NCI-H1417 (cell line): ENCODE measurements at places on chromosomes 16 and 17.
A peak's percentile ranks its signal among the peaks of the same experiment; 100 is the strongest.

DNA sequence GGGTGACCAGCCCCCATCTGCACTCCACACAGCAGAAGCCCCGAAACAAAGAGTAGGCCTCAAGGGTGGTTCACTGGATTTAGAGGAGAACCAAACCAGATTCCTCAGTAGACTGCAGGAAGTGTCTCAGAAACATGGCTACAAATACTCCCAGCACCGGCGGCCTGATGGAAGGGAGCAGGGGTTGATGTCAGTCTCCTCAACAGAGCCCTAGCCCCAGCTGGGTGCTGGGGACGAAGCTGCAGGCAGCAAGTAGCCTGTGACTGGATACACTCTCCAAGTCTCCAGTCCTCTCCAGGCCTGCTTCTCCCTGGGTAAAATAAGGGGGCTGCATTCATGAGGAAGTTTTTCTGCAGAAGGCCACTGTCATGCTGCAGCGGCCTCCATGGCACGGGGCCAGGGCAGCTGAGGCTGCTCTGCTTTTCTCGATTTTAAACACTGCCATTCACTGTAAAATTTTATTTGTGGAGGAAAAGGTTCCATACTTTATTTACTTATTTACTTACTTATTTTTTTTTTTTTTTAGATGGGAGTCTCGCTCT, 36.7 kb upstream of the SREBF1 start:
- DNase-seq = no peak

DNA sequence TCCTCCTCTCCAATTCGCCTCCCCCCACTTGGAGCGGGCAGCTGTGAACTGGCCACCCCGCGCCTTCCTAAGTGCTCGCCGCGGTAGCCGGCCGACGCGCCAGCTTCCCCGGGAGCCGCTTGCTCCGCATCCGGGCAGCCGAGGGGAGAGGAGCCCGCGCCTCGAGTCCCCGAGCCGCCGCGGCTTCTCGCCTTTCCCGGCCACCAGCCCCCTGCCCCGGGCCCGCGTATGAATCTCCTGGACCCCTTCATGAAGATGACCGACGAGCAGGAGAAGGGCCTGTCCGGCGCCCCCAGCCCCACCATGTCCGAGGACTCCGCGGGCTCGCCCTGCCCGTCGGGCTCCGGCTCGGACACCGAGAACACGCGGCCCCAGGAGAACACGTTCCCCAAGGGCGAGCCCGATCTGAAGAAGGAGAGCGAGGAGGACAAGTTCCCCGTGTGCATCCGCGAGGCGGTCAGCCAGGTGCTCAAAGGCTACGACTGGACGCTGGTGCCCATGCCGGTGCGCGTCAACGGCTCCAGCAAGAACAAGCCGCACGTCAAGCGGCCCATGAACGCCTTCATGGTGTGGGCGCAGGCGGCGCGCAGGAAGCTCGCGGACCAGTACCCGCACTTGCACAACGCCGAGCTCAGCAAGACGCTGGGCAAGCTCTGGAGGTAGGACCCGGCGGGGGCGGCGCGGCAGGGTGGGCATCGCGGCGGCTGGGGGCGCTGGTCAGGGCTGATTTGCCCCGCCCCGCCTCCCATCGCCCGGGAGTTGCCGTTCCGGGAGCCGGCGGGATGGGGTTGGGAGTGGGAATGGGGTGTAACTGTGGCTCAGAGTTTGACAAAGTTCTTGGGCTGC, 567 bp downstream of the SOX9 start:
- DNase-seq = peak; percentile 85

GRCh38 chr16:70692130-70692872, 6.4 kb upstream of the MTSS2 start:
- DNase-seq = no peak

DNA sequence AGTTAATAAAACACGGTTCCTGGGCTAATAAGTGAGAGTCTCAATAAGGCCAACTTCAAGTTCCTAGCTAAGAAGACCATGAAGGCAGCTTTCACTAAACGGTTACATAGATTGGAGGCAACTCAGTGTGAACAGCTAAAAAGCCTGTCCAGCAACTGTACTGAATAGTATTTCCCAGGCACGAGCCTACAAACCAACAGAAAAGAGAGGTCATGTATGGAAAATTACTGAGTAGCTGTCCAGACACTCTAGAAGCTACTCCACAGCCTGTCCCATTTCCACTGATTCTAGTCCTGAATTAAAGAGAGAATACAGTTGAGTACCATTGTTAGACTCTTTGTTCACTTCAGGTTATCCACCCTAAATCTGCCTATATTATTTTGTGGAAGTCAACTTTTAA, 36.5 kb upstream of the C17orf78 start:
- DNase-seq = no peak

- DNase-seq = peak; percentile 85
Measured at GRCh38 chr16:58495521-58496331, 4.2 kb upstream of the NDRG4 start.

DNA sequence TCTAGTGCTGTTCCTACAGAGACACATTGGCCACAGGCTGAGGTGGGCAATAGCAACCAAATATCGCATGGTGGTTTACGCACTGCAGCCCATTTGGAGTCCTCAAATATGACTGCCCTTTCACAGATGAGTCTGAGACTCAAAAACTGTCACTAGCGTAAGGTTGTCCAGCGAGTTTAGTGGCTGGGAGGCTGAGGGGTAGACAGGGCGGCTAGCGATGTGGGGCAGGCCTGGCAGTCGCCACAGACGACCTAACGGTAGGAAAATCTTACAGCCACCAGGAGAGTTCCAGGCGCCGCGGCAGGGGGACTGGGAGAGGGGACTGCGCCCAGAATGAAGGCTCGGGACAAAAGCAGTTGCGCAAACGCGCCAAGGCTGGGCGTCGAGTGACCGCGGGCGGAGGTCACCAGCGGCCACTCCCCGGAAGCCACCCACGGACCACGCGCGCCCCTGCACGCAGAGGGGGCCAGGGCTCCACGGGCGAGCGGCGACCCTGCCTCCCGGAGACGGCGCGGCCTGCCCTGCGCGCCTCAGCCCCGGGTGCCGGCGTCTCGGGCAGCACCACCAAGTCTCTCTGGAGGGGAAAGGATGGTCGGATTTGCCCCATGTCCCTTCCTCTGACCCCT, 699 bp upstream of the MAP1LC3B start:
- DNase-seq = no peak

GRCh38 chr16:22262460-22262859, 34.7 kb upstream of the POLR3E start:
- no peak for DNase-seq

- DNase-seq = no peak
Measured at GRCh38 chr17:32763855-32764439, 113.0 kb downstream of the MYO1D start.

GRCh38 chr16:77833921-77834634, 45.7 kb downstream of the VAT1L start:
- no peak for DNase-seq

- no peak for DNase-seq
Measured at GRCh38 chr16:19468300-19468699, 50.6 kb downstream of the TMC5 start.

DNA sequence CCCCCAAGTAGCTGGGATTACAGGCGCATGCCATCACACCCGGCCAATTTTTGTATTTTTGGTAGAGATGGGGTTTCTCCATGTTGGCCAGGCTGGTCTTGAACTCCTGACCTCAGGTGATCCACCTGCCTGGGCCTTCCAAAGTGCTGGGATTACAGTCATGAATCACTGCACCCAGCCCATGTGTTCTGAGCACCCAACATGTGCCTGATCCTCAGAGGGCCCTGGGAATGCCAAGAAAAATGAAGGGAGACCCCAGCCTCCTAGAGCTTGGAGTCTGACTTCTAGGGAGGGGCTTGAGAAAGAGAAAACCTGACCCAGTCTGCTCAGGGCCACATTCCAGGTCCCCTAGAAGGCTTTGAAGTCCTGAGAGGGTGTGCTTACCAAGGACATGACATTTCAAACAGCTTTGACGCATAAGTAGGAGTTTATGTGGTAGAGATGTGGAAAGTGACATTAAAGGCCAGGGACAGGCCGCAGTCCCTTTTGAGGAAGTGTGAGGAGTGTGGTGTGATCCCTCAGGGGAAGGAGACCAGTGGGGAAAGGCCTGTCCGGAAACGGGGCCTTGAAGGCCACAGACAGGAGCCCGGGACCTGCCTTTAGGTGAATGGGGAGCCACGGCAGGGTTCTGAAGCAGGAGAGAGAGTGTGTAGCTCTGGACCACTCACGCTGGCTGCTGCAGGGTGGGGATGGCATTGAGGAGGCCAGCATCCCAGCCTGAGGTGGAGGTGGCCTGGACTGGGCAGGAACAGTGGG, 1.1 kb upstream of the CCL22 start:
- DNase-seq = no peak

DNA sequence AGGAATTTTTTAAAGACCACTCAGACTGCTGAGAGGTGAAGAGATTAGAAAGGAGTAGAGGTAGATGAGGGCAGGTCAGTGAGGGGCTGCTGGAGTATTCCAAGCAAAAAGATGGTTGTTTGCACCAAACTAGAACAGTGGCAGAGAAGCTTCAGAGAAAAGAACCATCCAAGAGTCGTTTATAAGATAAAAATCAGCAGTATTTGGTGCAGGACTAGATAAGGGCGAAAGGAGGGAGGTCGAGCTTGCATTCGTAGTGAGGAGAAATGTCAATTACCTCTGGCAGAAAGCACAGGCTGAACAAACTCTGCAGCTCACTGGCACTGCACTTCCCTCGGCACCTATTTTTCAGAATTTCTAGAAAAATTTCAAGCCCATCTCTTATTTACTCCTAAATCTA, 9.6 kb downstream of the TEX2 start:
- DNase-seq = no peak

DNA sequence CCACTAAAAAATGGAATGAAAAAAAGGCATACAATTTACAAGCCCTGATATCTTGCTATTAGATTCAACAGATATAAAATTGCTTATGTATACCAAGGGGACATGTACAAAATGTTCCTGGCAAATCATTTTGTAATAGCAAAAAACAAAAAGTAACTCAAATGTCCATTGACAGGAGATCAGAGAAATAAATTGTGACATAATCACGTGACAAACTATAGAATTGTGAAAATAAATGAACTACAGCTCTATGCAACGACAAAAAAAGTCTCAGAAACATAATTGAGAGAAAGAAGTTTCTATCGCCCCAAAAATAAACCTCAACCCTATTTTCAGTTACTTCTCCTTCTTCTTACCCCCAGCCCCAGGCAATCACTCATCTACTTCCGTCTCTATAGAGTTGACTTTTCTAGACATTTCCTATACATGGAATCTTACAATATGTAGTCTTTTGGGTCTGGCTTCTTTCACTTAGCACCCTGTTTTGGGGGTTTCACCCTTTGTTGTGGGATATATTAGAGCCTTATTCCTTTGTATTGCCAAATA, 12.1 kb upstream of the ACE start:
- no peak for DNase-seq

DNA sequence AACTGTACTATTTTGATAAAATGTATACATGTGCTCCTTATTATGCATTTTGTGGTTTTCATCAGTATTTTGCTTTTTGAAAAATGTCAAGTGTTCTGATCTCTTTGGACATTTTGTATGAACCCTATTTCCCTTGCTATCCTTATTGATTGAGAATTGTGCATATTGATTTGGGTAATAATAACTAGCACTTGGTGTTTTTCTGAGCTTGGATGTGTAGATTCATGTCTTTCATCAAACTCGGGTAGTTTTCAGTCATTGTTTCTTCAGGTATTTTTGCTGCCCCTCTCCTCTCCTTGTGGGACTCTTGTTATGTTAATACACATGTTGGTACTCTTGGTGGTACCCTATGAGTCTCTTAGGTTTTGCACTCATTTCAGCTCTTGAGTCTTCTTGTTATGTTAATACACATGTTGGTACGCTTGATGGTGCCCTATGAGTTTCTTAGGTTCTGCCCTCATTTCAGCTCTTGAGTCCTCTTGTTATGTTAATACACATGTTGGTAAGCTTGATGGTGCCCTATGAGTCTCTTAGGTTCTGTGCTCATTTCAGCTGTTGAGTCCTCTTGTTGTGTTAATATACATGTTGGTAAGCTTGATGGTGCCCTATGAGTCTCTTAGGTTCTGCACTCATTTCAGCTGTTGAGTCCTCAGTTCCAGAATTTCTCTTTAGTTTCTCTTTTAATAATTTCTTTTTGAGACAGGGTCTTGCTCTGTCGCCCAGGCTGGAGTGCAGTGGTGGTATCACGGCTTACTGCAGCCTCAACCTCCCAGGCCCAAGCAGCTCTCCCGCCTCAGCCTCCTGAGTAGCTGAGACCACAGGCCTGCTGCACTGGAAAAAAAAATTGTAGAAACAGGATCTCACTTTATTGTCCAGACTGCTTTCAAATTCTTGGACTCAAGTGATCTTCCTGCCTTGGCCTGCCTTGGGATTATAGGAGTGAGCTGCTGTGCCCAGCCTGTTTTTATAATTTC, 19.3 kb downstream of the ZNF750 start:
- no peak for DNase-seq

DNA sequence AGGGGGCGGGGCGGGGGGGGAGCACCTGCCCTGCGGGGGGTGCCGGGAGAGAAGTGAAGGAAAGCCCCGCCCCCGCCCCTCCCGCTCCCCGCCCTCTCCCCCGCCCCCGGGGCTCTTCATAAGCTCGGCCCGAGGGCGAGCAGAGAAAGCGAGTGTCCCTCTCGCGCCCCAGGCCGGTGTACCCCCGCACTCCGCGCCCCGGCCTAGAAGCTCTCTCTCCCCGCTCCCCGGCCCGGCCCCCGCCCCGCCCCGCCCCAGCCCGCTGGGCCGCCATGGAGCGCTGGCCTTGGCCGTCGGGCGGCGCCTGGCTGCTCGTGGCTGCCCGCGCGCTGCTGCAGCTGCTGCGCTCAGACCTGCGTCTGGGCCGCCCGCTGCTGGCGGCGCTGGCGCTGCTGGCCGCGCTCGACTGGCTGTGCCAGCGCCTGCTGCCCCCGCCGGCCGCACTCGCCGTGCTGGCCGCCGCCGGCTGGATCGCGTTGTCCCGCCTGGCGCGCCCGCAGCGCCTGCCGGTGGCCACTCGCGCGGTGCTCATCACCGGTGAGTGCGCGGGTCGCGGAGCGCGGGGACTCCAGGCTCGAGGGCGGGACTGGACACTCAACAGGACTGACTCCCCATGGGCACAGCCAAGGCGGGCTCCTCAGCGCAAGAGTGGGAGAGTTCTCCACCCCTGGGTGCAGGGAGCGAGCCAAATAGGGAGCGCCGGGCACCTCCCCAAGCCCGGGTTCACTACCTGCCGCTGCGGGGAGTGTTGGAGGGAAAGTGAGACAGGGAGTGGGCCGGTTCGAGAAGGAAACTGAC, at the start of gene HSD11B2:
HSD11B2 (plus strand) TSS at position 145 of the 798 bp plus-strand sequence; CDS start at position 273, 128 bp downstream.
- peak; percentile 59 for DNase-seq

DNA sequence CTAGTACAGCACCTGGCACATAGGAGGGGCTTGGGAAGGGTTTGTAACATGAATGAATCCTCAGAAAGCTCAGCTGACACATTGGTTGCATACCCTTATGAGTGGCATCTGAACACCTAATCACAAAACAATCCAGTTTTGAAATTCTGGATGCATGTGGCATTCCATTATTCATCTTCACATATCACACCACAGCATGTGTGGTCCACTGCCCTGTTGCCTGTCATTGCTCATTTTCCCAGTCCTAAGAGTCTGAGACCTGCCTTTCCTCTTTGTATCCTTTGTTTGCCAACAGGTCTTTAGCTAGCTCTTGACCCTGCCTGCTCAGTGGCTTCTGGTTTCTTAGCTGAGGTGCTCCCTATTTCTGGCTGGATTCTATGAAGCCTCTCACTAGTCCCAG, 170.8 kb upstream of the ASIC2 start:
- DNase-seq = no peak
